ENCODE measurements at places on chromosomes 12 and 14.
A peak's percentile ranks its signal among the peaks of the same experiment; 100 is the strongest.

GRCh38 chr14:54094765-54095164, 138.1 kb upstream of the BMP4 start:
- DNase-seq = no peak

DNA sequence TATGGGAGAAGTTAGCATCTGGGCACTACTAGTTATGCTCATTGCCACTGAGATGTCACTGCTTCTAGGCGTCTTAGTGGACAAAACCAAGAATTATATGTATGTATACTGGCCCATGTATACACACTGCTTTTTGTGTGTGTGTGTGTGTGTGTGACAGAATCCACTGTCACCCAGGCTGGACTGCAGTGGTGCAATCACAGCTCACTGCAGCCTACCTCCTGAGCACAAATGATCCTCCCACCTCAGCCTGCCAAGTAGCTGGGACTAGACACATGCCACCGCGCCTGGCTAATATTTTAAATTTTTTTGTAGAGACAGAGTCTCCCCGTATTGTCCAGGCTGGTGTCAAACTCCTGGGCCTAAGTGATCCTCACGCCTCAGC, 25.2 kb downstream of the LIMA1 start:
- DNase-seq = no peak

DNA sequence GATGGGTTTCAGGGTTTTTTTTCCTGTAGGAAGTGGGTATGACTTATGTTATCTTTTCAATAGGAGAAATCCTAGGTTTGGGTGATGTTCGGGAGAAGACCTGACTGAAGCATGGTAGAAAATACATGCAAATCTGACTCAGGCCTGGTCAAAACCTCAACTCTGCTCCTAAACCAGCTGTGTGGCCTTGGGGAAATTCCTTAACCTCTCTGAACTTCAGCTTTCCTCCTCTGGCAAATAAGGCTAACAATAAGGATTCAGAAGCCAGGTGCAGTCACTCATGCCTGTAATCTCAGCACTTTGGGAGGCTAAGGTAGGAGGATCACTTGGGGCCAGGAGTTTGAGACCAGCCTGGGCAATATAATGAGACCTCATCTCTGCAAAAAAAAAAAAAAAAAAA, 148.5 kb downstream of the PHETA1 start:
- DNase-seq = no peak

DNA sequence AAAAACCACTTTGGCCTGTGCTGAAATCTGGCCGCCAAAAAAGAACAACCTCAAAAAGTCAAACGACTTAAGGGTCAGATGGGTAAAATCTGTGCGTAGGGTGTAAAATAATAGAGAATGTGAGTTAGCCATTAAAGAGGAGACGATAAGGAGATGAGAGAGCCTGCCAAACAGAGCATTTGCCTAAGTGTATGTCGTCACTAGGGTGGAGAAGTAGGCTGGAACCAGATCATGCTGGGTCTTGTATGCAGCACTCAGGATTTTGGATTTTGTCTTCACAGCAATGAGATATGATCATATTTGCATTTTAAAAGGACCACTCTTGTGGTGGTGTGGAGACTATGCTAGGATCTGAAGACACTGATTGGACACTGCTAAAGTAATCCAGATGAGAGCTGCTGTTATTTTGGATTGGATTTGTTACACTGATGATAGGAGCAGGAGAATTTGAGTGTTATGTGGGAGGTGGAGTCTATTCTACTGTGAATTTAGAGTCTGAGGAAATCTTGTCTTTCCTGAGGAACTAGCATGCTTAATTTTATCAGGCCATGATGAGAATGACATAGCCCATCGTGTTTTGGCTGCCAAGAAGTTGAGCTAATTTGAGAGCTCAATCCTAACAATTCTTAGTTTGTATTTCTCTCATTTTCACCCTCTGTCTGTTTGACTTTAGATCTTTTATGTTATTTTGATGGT, 24.8 kb upstream of the DBX2 start:
- no peak for DNase-seq

DNA sequence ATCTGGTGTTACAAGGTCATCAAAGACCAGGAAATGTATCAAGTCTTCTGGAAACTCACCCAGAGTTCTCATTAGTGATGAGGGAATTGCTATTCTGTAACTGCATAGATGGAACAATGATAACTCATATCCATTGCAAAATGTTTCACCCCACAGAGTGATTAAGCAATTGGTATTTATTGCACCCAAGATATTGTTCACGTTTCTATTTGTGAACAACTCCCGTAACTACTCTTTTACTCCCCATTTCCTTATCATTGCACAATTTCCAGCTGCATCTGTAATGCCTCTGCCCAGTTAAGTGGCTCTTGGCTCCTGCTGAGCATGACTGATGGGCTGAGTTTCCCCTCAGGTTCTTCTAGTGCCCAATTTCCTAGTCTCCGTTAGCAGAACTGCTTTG, 108.7 kb upstream of the PRICKLE1 start:
- DNase-seq = peak; percentile 18

DNA sequence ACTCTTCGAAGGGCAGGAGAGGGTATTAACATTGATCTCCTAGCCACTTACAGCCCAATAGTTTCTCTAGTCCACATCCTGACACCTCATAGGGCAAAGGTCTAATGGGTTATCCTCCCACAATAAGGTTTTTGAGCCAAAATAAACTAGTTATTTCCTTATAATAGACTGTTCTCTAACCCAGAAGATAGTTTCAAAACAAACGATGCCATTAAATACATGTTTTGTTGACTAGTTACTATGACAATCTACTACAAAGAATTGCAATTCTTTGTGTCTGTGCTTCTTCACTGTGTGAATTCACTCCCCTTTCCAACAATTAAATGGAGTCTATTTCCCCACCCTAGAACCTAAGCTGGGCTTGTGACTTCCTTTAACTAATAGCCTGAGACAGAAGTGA, 6.4 kb upstream of the ACTR10 start:
- DNase-seq = no peak

- no peak for DNase-seq
Measured at GRCh38 chr12:92529944-92530343, 172.8 kb upstream of the PLEKHG7 start.

GRCh38 chr12:124738636-124739467, 124.8 kb downstream of the SCARB1 start:
- DNase-seq = no peak

GRCh38 chr12:5000204-5000603, 43.5 kb upstream of the KCNA5 start:
- no peak for DNase-seq

DNA sequence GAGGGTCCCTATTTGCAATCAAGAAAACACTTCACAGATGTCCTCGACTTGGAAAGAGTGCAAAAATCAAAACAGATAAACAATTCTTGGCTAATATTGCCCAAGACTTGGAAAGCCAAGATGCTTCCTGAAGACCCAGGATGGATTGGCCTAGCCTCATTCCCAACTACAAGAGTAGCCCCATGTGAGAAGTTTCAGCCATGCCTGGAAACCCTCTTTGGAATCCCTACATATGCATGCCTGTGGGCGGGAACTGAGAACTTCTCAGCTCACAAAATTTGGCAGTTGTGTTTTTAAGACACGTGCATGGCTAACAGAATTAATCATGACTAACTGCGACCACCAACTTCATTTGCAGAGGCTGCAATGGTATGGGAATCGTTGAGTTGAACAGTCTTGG, 283.2 kb upstream of the TBX3 start:
- no peak for DNase-seq

DNA sequence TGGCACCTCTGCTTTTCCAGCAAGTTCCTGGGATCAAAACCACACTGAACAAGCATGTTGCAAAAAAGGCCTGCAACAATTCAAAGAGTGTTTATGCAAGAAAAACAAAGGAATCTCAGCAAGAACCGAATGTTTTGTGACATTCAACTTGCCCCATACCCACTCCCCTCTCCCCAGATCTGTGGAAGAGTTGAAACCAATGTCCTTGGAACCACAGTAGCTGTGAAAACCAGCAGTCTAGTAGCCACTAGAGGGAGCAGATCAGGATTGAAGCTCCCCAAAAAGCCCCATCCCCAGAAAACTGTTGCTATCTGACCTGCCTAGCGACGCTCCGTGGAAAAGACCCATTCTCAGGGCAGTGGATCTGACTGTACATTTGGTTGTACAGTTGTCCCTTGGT, 27.1 kb downstream of the PRKAB1 start:
- DNase-seq = no peak

DNA sequence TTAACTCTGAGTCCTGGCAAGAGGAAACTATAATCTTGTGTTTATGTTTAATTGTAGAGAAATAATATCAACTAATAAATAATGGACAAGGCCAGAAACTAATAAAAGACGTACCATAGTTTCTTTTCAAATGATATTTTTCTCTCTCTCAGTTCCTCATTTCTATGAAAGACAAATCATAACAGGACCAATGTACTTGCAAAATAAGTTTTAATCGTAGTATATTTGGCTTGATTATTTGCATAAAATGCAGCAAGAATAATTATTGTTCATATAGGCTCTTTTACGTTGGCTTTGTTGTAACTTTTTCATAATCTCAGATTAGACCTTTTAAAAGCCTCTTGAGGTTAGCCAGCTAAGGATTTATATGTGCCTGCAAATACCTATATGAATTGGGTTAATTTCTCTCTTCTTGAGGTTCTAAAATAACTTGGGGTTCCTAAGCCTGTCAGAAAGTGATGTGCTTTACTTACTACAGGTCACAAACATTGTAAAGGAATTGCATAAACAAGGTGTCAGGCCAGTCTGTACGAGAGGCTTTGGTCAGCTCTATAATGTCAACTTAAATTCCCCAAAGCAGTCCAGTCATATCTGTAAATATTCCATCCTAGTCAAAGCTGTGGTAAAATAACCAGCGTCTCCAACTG, 152.8 kb upstream of the PTPRQ start:
- no peak for DNase-seq

GRCh38 chr14:24789378-24789884, 155.4 kb upstream of the GZMB start:
- no peak for DNase-seq

- no peak for DNase-seq
Measured at GRCh38 chr14:57174466-57174865, 94.2 kb downstream of the EXOC5 start.

- no peak for DNase-seq
Measured at GRCh38 chr12:70919597-70920035, 922 bp downstream of the PTPRR start.

DNA sequence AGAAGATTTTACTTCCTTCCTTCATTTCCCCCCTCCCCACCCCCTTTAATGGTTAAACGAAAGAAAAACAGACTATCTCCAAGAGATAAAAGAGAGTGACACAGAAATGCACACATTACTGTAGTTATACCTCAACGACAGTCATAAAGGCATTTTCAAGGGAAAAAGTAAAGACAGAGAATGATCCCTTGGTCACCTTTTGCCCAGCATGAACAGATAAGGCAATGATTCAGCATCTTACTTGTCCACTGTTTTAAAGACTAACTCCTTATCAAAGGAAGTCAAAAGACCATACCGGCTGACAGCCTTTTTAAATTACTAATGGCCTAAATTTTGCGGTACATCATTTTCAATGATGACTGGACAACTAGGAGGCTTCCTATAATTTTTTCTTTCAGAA, 326.6 kb downstream of the PAWR start:
- no peak for DNase-seq

DNA sequence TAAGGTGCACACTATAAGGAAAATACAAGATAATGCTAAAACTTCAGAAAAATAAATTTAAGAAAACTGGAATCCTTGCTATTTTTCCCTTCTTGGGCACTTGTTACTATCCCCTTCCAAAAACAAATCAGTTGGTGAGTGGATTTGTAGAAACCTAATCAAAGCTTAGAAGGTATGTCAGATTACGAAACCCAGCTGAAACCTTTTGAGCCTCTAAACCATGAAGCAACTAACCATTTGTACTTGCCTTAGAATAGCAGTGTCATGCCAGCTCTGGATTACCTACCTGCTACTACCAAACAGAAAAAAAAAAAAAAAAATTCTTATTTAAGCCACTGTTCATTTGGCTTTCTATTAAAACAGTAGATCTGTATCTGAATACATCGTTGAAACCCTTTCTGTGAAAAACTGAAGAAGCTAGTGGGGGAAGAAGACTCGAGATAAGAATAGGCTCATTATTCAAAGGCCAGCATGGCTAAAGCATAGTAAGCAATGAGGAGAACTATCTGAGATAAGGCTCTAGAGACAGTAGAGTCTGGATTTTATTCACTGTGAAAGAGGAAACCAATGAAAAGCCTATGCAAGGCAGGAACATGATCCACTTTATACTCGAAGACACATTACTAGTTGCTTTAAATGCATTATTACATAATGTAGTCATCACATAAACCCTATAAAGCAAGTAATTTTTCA, 30.2 kb downstream of the OSBPL8 start:
- DNase-seq = no peak

DNA sequence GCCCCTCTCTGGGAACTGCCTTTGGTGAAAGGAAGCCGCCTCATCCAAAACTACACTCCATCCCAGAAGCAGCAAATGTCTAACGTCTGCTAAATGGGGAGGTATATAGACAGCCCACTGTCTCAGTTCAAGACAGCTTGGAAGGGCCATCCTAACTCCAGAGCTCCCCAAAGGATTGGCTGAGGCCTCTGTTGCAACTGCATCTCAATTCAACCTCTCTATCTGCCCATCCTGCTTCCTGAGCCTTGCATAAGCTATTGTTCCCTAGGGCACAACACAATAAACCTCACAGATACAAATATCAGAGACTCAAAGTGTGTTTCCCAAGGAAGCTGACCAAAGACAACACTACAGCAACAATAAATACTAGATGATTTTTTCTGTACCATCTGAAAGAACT, 495.2 kb upstream of the SOX5 start:
- DNase-seq = no peak

DNA sequence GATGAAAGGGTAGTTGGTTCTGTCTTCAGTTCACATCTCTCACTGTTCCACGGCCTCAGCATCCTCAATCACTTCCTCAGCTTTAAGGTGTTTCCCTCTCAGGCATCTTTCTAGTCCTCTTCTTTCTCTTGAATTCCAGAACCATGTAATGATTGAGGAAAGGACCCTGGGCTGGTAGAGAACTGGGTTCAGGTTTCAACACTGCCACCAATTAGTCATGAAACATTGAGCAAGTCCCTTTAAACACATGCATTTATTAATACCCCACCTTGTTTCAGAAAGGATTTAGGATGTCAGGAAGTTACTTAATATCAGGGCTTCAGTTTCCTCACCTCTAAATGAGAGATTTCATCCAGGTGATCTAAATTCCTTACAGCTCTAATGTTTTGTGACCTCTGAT, 7.2 kb downstream of the DMAC2L start:
- no peak for DNase-seq

GRCh38 chr12:52086944-52087835, 7.7 kb downstream of the SMIM41 start:
- no peak for DNase-seq
